ENCODE measurements at places on chromosomes 4 and X.

DNA sequence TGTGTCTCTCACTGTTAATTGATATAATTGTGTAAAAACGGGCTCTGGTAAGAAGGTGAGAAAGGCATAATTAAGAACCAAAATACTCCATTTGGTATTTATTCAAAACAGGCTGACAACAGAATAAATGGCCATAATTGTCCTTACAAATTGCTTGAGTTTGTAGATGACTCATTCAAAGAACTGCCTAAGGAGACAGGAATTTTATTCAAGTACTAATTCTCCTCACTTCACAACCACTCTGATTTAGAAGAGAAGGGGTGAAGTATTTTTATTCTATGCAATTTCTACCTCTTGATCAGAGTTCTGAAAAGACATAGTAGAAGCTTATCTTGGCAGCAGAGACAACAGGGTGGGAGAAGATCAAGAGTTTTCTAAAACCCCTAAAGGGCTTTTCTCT is 43.1 kb downstream of the ATP11C start:
- DNase-seq = no peak

DNA sequence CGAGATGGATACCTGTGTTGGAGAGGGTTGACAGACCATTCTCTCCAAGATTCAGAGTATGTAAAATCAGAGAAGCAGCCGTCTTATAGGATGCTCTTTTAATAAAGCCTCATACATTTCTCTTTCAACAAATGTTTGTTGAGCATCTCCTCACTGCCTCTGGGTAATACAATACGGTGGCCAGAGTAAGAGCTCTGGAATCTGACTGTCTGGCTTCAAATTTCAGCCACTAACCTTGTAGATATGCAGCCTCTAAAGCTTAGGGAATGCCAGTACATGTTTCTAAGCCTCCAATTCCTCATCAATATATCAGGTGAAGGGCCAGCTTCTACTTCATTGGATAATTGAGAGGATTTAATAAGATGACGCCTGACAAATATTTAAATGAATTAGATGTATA is 61.3 kb downstream of the CLNK start:
- no peak for DNase-seq

DNA sequence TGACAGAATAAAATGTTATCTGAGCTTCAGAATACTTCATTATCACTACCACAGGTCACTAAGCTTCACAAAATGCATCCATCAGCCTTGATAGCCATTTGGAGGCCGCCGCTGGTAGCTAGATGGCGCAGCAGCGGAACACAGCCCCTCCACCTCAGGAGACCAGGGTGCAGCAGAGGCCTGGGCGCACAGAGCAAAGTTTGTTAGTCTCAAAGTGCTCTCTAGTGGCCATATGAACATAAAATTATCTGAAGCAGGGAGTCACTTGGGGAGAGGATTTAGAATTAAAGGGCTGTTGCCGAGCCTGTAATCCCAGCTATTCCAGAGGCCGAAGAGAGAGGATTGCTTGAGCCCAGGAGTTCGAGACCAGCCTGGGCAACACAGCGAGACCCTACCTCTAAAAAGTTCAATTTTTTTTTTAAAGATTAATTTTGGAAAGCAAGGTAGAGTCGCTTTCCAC is 8.1 kb upstream of the DCTD start:
- DNase-seq = peak; percentile 66

DNA sequence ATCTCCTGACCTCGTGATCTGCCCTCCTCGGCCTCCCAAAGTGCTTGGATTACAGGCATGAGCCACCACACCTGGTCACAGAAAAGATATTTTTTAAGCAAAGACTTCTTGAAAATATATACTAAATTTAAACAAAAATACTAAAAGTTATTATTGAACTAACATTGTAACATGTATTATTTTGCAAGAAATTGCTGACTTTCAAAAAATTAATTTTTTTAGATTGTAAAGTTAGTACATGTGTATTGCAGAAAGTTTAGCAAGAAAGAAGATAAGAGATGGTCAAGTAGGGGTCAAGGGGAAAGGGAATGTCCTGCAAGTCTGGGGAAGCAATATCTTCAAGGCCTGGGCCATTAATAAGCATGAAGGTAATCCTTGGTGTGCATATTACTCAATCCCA is 54.3 kb upstream of the HPGDS start:
- DNase-seq = no peak

- no peak for DNase-seq
These were observed 4.7 kb downstream of the NUDT6 start for GRCh38 chr4:122917731-122918130.

DNA sequence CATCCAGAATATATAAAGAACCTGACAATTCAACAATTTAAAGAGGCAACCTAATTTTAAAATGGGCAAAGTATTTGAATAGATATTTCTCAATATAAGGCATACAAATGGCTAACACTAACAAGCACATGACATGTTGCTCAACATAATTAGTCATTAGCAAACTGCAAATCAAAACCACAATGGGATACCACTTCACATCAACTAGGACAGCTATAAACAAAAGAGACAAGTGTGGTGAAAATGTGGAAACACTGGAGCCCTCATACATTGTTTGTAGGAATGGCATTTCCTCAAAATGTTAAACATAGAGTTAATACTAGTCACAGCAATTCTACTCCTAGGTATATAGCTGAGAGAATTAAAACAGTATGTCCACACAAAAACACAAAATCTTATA is 96.7 kb downstream of the CORIN start:
- DNase-seq = no peak

- no peak for DNase-seq
These were observed 48.4 kb downstream of the ARHGAP10 start for GRCh38 chr4:147780137-147780777.

DNA sequence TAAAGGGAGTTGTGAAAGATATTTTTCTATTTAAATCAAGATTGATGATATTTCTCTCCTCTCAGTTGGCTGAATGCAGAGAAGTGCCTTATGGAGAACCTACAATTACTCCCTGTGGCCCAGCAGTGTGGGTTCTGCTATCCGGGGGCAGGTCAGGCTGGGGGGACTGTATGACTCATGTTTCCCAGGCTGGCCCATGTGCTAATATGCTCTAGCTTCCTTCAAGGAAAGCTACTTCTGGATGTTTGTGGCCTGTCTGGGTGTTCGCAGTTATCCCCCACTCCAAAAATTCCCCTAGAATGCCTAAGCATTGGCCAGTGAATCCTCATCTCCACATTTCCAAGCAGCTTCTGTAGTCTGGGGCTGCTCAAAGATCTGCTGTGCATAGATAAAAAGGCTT is 58.9 kb upstream of the SPP1 start:
- no peak for DNase-seq

DNA sequence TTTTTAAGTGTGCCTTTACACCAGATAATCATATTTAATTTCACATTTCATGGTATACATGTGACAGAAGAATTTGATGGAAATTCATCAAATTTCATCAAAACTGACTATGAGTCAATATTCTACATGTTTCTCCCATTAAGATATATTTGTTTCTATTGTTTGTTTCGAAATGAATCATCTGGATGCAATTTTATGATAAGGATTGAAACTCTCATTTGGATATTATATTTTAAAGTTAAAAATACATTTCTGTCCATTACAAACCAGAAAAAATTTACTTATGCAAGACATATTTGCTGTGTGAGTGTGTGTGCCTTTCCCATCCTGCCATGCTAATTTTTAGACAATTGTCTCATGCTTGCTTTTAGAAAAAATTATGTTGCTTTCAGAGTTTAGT is 52.2 kb downstream of the SULT1B1 start:
- no peak for DNase-seq

DNA sequence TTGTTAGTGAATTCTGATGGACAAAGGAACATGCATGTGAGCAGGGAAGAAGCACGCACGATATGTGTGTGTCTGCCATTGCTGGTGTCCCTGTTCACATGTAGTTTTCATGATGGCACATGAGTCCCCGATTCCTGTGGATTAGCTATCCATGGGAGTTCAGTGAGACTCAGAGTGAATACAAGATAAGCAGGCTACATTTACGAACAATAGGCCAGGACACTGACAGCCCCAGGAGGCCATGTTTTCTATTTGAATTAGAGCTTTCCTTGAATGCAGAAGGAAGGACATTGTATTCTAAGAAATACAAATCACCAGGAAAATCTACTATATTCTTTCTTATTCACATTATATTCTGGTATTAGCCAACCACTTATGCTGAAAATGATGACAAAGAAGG is 171.4 kb downstream of the PPP1R2C start:
- no peak for DNase-seq

DNA sequence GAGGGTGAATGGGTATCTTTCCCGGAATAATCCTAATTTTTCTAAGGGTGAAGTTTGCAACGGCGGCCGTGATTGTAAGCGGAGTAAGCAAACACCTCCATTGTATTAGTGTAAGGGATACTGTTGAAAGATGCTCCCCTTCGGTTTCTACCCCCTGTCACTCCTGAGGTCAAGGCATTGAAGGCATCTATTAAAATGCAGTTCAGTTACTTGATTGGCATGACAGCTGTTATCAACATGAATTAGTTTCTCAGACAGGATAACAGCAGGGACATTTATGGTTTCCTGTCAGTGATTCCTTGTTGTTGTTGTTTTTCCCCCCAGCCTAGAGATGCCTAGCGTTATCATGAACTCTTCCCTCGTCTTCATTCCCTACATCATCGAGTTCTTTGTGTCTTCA is 552 bp downstream of the SLC25A14 start:
- peak; percentile 0 for DNase-seq

DNA sequence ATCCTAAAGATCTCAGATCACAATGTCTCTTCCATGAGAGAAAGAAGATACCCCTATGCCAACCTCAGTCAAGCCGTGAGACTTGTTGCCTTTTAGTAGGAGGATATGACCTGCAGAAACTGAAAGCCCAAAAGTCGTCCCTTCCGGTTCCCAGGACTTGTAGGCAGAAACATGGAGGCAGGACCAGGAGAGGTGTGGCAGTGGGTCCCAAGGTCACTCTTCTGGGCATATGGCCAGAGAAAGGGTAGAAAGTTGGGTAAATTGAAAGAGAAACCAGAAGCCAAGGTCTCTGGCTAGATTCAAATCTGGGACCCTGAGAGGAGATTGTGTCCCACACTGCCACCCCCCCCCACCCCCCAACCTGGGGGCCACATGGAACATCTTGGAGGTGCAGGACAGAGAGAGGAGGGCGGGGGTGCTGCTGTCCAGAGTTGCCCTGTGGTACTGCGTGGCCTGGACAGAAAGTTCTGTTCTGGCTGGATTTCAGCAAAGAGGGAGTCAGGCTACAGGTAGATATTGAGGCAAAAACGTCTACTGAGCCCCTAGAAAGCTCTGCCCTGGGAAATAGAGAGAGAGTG is 55.4 kb downstream of the DDX3X start:
- DNase-seq = no peak

GRCh38 chr4:27702730-27703431 is 842.2 kb downstream of the STIM2 start:
- DNase-seq = peak; percentile 15

DNA sequence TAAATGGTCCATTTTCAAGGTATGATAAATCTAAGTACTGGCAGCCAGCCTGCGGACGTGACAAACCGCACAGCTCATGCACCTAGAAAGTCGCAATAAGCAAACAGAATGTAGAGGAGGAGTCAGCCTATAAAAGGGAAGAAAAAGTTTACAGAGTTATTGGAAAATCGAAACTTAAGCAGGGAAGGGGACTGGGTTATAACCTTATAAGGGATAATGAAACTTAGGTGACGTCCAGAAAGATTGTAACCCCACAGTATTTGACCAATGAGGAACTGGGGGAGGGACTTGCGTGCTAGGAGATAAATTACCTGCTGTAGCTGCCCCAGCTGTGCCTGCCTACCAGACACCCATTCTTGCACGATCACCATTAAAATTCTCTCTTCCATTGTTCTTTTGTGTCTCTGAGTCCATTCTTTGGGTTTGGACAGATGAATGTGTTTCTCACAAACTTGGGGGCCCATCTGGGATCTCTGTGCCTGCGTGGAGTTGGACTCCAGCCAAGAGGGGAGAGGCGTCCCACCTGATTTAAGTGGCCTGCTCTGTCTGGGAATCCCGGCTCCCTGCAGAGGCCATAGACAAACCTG is 61.0 kb downstream of the ZCCHC12 start:
- DNase-seq = no peak

- DNase-seq = no peak
These were observed 7.2 kb downstream of the SLC25A6 start for GRCh38 chrX:1384658-1385252.

Data from midbrain (tissue), 1 donor.